ENCODE measurements at places on chromosomes 16 and 17.

DNA sequence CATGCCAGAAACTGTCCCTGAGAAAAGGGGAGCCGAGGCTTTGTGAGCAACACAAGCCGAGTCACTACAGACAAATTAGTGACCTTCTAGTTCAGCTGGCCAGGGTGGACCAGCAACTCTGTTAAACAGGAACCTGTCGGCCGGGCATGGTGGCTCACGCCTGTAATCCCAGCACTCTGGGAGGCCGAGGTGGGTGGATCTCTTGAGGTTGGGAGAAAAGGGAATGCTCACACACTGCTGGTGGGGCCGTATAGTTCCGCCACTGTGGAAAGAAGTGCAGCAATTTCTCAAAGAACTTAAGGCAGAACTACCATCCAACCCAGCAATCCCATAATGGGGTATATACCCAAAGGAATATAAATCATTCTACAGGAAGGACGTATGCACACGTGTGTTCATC is 67.8 kb downstream of the C16orf95 start:
- DNase-seq: no peak

DNA sequence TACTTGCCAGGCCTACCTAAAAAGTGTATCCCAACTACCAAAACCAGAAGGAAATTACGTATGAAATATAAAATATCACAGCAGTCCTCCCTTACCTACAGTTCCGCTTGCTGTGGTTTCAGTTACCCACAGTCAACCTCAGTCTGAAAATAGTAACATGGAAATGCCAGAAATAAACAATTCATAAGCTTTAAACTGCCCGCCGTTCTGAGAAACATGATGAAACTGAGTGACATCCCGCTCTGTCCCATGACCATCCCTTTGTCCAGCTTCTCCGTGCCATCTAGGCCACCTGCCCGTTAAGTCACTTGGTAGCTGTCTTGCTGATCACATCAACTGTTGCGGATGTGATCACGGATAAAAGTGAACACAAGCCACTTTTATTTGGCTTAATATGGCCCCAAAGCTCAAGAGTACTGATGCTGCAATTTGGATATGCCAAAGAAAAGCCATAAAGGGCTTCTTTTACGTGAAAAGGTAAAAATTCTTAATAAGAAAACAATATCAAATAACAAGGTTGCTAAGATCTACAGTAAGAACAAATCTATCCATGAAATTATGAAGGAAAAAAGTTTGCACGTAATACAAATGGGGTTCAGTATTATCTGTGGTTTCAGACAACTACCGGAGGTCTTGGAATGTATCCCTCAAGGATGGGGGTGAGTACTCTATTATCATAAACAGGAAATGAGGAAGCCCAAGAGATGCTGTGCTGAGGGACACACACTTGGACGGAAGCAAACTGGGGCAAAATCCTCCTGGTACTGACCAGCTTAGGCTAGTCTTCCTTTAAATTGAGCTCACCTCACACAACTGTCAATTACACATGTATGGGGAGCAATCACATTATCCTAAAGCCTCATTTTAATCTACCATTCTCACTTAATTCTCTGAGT is 8.2 kb downstream of the USP22 start:
- no peak for DNase-seq

- DNase-seq: no peak
These were observed 226.6 kb downstream of the SPECC1 start for GRCh38 chr17:20235747-20236146.

DNA sequence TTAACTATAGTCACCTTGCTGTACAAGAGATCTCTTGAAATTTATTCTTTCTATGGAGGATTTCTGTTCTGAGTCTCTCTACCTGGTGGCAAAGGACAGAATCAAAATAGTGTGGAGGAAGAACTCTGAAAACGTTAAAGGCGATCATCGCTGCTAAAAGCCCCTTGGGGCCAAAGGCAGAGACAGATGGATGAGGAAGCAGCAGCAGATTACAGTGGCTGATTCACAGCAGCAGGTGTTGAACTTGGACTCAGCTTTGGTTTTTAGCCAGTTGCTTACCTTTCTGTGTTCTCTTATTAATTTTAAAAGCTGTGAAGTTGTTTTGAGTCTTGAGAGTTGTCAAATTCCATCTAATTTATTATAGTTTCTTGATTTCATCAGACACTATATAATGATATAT is 956.1 kb upstream of the GOT2 start:
- no peak for DNase-seq

- no peak for DNase-seq
These were observed 15.1 kb downstream of the BAIAP2 start for GRCh38 chr17:81049973-81050551.

DNA sequence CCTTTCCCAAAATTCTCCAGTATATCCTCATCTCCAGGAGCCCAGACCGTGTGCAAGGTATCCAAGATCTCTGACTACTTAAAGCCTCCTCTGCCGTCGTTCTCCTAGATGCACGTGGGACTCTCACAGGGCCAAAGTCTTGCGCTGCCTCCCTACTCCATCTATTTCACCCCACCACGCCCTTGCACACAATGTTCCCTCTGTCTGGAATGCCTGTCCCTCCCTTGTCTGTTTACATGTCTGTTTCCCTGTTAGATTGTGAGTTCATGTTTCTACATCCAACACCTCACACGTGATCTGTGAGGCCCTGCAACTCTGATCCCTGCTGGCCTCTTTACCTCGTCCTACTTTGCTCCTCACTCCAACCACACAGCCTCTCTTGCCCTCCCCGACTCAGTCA is 4.9 kb upstream of the FZD2 start:
- peak; percentile 64 for DNase-seq

DNA sequence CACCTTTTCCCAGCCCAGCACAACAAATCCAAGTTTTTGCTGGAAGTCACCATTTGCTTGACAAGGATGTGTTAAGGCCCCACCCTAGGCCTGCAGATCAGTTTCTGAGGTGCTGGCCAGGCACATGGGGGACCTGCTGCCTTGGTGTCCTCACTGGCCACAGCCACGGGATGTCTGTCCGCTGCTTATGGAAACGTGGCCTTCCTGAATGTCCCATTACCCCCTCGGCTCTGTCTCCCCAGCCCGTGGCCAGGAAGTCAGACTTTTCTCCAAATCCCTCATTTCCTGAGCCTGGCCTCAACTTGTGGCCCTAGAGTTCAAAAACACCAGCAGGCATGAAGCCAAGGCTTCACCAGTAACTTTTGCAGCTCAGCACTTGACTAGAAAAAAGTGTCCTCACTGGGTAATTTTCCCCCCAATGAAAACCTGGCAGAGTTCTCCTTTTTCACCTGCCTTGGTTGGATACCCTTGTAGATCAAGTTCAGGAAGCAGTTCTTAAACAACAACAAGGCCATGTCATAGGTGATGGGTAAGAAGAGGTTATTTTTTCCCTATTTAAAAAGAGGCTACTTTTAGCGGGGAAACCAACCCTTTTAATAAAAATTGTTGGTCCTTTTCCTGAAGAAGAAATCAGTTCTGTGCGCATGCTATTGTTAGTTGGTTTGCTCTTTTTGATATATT is 80.8 kb downstream of the SOCS1 start:
- DNase-seq: no peak

DNA sequence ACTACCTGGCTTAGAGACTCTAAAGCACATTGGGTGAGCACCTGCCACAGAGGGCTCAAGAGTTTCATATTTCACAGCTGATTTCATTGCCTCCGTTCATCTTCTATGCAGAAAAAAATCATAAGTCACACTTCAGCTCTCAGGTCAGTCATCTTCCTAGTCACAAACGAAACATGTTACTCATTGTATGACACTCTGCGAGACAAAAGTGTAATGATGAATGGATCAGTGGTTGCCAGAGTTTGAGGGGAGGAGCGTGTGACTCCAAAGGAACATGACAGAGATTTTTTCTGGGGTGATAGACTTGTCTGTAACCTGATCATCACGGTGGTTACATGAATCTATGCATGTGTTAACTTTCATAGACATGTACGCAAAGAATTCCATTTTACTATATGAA is 195.2 kb upstream of the CNTNAP4 start:
- DNase-seq: no peak

DNA sequence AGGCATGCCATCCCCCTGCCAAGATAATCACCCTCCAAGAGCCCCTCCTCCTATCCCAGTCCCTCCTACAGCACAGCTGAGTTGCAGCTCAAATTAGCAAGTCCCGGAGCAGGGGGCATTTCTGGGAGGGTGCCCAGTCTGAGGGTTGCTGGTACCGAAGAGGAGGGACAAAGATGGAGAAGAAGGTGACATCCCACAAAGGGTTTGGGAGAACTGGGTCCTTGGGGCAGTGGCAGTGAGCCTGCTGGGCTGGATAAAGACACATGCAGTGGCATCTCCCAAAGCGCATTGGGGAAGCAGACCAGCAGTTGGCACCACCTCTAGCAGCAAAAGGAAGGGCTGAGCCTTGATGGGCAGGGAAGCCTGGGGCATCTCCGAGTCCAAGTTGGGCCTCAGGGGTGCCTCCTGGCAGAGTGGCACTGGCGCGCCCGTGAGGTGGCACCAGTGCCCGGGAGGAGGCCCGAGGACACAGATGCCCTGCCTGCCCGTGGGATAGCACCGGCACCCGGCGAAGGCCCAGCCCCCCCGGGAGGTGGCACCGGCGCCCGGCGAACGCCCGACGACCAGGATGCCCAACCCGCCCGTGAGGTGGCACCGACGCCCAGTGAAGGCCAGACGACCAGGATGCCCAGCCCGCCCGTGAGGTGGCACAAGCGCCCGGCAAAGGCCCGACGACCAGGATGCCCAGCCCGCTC is 622 bp downstream of the TOM1L2 start:
- DNase-seq: no peak

GRCh38 chr16:51624080-51624775 is 473.2 kb upstream of the SALL1 start:
- DNase-seq: no peak

GRCh38 chr16:88284626-88285513 is 97.9 kb upstream of the ZNF469 start:
- DNase-seq: no peak

DNA sequence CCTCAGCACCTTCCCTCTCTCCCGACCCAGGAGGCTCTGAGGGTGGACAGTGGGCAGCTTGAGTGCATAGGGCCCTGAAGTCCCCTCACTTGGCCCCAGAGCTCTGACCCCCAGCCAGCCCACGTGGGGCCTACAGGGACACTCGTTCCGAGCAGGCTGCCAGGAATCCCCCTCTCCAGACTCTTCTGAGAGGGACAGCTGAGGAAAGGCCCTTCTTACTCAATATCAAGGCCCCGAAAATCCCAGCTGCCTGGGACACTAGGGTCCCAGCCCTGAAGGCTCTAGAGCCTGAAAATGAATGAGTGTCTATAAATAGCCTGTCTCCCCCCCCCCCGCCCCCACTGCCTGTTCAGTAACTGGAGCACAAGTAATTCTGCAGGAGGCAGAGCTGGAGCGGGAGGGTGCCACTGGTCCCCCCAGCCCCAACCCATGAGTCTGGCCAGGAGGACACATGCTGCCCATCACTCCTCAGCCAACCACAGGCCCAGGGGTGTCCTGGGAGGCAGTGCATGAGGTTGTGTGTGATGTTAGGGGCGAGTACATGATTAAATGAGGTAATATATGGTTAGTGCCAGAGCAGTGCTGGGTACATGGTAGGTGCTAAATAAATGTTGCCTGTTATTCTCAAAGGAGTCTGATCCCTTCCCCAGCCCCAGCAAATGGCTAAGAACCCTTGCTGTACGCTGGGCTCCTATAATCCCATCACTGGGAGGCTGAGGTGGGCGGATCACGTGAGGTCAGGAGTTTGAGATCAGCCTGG is 11.6 kb downstream of the ADAM11 start:
- no peak for DNase-seq

DNA sequence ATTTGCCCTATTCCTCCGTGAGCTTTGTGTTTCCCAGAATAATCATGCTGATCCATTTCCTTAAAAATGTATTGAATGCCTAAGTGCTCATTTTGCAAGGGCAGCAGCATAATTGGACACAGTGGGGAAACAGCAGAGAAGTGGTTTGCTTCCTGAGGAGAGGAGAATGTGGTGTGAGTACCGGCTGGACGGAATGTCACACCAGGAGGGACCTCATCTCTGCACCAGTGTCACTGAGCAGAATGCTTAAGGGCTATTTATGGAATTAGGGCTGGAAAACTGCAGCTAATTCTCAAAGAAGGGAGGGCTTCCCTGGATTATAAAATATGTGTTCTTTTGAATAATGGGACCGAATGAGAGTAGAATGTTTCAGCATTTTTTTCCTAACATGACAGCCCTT is 1100.6 kb upstream of the RBFOX1 start:
- DNase-seq: no peak

- DNase-seq: no peak
These were observed 447.3 kb downstream of the HS3ST3B1 start for GRCh38 chr17:14748036-14748710.

- DNase-seq: no peak
These were observed 53.9 kb downstream of the AP2B1 start for GRCh38 chr17:35641032-35641431.

- DNase-seq: peak; percentile 82
These were observed 26.2 kb downstream of the ANKRD40 start for GRCh38 chr17:50681263-50682200.

DNA sequence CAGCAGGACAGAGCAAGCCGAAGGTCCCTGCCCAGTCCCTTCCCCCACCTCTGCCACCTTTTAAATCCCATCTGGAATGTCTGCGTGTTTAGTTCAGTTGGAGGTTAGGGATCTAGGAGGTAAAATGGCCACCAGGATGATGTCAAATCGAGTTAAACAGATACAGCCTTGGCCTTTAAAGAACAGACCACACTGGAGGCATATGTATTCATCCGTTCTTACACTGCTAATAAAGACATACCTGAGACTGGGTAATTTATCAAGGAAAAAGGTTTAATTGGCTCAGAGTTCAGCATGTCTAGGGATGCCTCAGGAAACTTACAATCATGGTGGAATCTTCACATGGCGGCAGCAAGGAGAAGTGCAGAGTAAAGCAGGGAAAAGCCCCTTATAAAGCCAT is 167.8 kb upstream of the CACNG5 start:
- no peak for DNase-seq

GRCh38 chr16:48852458-48852857 is 242.5 kb upstream of the N4BP1 start:
- DNase-seq: no peak

Data from hepatocyte (in vitro differentiated cells).